Endodermal cell (in vitro differentiated cells): ENCODE measurements at places on chromosomes 12 and 14. TPM values are rescaled to one million over a fixed set of nuclear protein-coding genes. Genes with fewer than 3 reads are reported as not detected.
A peak's percentile ranks its signal among the peaks of the same experiment; 100 is the strongest.

Gene CLEC12A
- not detected in 2 replicates for total RNA-seq

- H3K27me3 ChIP-seq: no peaks in the 10 kb centered on the region
- no peaks in the 10 kb centered on the region for H3K4me1 ChIP-seq
- no peak for DNase-seq
- no peak overlapping the region for H3K4me3 ChIP-seq
- no peak overlapping the region for H3K27ac ChIP-seq
These were observed 15.1 kb downstream of the NDUFA9 start for GRCh38 chr12:4663971-4664505.

DNA sequence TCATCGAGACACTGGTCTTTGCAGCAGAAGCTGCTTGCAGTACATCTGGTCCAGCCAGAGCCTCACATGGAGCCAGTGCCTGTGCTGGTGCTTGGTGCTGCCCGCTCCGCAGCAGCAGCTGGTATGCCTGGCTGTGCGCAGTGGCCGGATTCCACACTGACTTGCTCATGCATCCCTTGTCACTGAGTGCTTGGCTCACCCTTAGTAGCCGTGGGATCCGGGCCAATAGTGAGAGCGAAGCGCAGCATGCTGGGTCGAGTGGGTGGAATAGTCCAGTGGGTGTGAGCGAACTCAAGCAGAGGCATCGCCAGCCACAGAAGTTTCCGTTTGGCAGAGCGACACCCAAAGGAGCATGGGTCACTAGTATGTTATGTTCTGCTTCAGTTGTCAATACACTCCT lies 10.1 kb upstream of the FBXO33 start:
- DNase-seq: no peak
- no peaks in the 10 kb centered on the region for H3K4me1 ChIP-seq
- H3K4me3 ChIP-seq: no peak overlapping the region
- no peaks in the 10 kb centered on the region for H3K36me3 ChIP-seq
- no peak overlapping the region for H3K27ac ChIP-seq

- H3K27me3 ChIP-seq: no peaks in the 10 kb centered on the region
- H3K27ac ChIP-seq: no peak overlapping the region
- no peak for DNase-seq
- no peak overlapping the region for H3K4me3 ChIP-seq
- H3K36me3 ChIP-seq: peaks cover 82% of the 10 kb centered on the region
These were observed 50.8 kb upstream of the CDKL1 start for GRCh38 chr14:50447461-50447860.

DNA sequence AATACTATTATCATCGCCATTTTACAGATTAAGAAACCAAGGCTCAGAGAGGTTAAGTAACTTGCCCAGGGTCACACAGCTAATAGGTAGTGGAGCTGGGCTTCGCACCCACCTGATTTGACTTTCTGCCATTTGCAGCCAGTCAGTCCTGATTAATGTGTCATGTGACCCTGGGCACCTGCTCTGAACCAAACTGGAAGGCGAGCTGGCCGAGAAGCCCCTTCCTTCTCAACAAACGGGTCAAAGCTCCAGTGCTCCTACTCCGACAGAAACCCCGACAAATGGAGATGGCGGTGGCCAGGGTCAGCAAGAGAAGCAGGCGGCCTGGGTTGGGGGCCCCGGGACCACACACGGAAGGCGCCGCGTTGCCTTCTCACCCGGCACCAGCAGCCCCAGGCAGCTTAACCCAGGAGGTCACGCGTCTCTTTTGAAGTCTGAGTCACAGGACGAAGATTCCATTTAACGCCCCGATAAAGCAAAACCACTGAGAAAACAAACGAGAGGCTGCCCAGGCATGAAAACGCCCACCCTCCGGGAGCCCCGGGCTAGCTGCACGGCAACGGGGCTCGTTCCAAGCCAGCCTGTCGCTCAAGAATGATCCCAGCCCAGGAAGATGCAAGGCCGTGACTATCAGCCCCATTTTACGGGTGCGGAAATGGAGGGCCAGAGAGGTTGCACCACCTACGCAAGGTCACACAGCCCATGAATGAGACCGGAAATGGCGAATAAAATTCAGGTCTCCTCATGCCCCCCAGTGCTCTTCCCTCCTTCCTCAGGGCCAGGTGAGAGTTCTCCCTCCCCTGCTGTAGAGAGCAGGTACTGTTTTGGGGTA lies 124.8 kb downstream of the SCARB1 start:
- DNase-seq: no peak
- H3K27ac ChIP-seq: no peak overlapping the region
- no peaks in the 10 kb centered on the region for H3K27me3 ChIP-seq
- no peak overlapping the region for H3K4me3 ChIP-seq
- no peaks in the 10 kb centered on the region for H3K36me3 ChIP-seq
- H3K4me1 ChIP-seq: peaks cover 4% of the 10 kb centered on the region

DNA sequence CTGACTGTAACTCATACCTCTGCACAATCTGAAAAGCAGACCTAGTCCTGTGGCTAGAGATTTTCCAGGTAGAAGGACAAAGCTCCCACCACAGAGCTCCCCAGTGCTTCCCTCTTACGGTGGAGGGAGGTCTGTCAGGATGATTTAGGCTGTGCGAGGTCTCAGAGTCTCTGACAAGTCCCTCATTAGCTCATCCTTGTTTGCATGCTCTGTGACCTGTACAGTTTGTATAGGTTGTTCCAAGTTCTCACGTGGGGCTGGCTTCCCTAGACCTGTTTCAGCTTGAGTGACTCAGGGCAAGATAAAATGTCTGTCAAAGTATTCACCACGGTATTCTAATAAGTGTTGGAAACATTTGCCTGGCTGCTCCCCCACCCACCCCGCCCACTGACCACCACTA lies 34.8 kb downstream of the ASCL1 start:
- DNase-seq: no peak
- H3K27me3 ChIP-seq: peaks cover 4% of the 10 kb centered on the region
- H3K4me1 ChIP-seq: no peaks in the 10 kb centered on the region
- no peaks in the 10 kb centered on the region for H3K36me3 ChIP-seq

- no peaks in the 10 kb centered on the region for H3K36me3 ChIP-seq
- H3K4me3 ChIP-seq: no peak overlapping the region
- H3K4me1 ChIP-seq: no peaks in the 10 kb centered on the region
- H3K27me3 ChIP-seq: peaks cover 7% of the 10 kb centered on the region
- DNase-seq: no peak
These were observed 1.1 kb downstream of the CCDC197 start for GRCh38 chr14:93997916-93998870.

DNA sequence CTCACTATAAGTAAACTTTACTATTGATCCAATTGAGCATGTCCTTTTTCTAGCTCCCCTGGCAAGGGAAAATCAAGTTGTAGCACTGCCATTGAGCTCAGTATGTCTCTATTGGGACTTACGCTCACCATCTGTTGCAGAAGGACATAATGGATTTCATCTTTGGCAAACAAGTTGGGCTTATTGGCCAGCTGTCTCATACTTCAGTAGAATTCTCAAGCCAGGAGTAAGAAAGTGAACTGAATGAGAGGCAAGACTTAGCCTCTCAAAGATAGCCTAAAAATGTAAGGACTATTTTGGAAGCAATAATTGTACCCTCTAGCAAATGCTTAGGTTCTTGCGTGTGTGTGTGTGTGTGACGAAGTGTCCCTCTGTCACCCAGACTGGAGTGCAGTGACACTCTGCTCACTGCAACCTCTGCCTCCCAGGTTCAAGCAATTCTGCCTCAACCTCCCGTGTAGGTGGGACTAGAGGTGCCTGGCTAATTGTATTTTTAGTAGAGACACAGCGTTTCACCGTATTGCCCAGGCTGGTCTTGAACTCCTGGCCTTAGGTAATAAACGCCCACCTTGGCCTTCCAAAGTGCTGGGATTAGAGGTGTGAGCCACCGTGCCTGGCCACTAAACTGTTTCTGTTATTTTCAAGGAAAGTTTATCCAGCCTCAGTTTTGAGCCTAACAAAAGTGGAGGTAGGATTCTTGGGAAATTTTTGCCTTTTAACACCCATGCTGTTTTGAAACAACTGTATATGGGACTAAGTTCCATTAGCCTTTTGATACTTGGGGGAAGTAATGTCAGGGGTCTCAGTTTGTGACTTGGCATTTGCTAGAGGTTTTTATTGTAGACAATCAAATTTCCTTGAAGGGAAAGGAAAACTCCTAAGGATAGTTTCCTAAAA lies 7.0 kb downstream of the HNRNPA1 start:
- no peaks in the 10 kb centered on the region for H3K4me1 ChIP-seq
- no peak overlapping the region for H3K4me3 ChIP-seq
- peaks cover 54% of the 10 kb centered on the region for H3K36me3 ChIP-seq
- no peak overlapping the region for H3K27ac ChIP-seq

GRCh38 chr12:47276253-47276620 lies 196.5 kb upstream of the AMIGO2 start:
- no peak for DNase-seq
- no peaks in the 10 kb centered on the region for H3K36me3 ChIP-seq
- peaks cover 8% of the 10 kb centered on the region for H3K4me1 ChIP-seq
- H3K27ac ChIP-seq: no peak overlapping the region

- H3K4me3 ChIP-seq: no peak overlapping the region
- peaks cover 2% of the 10 kb centered on the region for H3K27me3 ChIP-seq
- H3K4me1 ChIP-seq: peaks cover 2% of the 10 kb centered on the region
- no peak overlapping the region for H3K27ac ChIP-seq
- no peaks in the 10 kb centered on the region for H3K36me3 ChIP-seq
- DNase-seq: no peak
These were observed 15.0 kb upstream of the NT5DC3 start for GRCh38 chr12:103855896-103856657.

DNA sequence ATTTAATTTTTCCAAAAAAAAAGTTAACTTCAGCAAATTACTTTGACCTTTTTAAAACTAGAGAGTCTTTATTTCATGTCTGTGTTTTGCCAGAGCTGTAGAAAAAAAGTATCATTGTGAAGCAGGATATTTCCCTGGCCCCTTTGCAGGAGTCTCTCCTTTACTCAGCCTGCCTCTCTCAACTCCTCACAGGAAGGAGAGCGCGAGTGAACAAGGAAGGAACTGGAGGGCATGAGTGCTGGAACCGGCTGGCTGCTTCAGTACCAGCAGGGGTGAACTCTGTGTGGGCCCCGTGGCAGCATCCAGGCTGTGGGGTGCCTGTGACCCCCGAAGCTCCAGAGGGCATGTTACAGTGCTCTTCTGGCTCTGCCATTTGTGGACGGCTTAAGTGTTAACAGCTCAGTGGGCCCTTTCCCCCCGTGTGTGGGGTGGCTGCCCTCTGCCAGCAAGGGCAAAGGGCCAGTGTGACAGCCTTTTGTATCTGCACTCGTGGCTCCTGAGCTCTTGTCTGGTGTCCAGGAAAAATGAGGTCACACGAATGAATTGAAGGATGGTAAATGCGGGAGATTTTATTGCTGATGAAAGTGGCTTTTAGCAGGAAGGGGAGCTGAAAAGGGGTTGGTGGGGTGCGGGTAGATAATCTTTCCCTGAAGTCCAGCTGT lies 76.6 kb upstream of the KCNH3 start:
- no peak overlapping the region for H3K4me3 ChIP-seq
- H3K4me1 ChIP-seq: no peaks in the 10 kb centered on the region
- peaks cover 16% of the 10 kb centered on the region for H3K36me3 ChIP-seq
- H3K27ac ChIP-seq: no peak overlapping the region

GRCh38 chr14:49893309-49894213 lies 679 bp downstream of the ARF6 start:
- peak overlapping the region; percentile 97 for H3K4me3 ChIP-seq
- H3K4me1 ChIP-seq: peaks cover 3% of the 10 kb centered on the region
- H3K27ac ChIP-seq: peak overlapping the region; percentile 92
- peak; percentile 65 for DNase-seq
- H3K36me3 ChIP-seq: peaks cover 23% of the 10 kb centered on the region
- H3K27me3 ChIP-seq: no peaks in the 10 kb centered on the region

- peaks cover 19% of the 10 kb centered on the region for H3K27me3 ChIP-seq
- no peaks in the 10 kb centered on the region for H3K36me3 ChIP-seq
These were observed at the start of gene ABCD2 for GRCh38 chr12:39619660-39620433. ABCD2 (minus strand) TSS chr12:39619803; CDS start chr12:39619615, 188 bp downstream.

GRCh38 chr14:92984082-92984788 lies 61.3 kb downstream of the CHGA start:
- H3K36me3 ChIP-seq: no peaks in the 10 kb centered on the region
- no peak overlapping the region for H3K27ac ChIP-seq
- DNase-seq: no peak
- H3K4me1 ChIP-seq: no peaks in the 10 kb centered on the region
